ENCODE measurements at places on chromosomes 1 and 21. TPM values are rescaled to one million over a fixed set of nuclear protein-coding genes. Genes with fewer than 3 reads are reported as not detected.

DNA sequence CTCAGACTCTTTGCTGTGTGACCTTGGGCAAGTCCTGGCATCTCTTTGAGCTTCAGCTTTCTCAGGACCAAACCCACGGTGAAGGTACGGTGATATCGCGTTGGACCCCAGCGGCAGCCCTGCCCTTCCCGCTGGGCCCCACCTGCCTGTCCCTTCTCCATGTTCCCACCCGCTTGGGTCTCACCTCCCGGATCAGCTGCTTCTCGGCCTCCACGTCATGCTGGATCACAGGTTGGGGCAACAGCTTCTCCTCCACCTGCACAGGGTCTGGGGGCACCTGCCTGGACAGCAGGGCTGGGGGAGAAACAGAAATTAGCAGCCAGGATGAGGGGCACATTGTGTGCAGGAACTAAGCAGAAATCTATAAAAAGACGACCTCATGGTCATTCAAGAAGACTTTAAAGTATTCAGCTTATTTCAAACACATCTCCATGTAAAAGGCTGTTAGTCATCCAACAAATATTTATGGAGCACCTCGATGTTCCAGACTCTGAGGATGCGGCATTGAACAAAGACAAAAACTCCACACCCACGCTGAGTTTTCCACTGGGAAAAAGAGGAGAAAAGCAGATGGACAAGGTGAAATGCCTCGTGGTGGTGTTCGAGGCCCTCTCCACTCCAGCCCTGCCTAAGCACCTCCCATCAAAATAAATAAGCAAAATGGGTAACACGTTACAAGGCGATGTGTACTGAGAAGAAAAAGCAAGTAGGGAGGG, 19.5 kb downstream of the KIF17 start:
- H3K4me1 ChIP-seq = peaks cover 9% of the 10 kb centered on the region
- H3K27me3 ChIP-seq = no peaks in the 10 kb centered on the region
- DNase-seq = no peak
- H3K36me3 ChIP-seq = no peaks in the 10 kb centered on the region
- H3K4me3 ChIP-seq = no peak overlapping the region

GRCh38 chr1:6454856-6455751, 10.9 kb downstream of the TNFRSF25 start:
- H3K4me1 ChIP-seq = no peaks in the 10 kb centered on the region
- no peak overlapping the region for H3K27ac ChIP-seq
- no peak for DNase-seq

- peaks cover 29% of the 10 kb centered on the region for H3K4me1 ChIP-seq
- no peak overlapping the region for H3K27ac ChIP-seq
- DNase-seq = no peak
- no peak overlapping the region for H3K4me3 ChIP-seq
- no peaks in the 10 kb centered on the region for H3K27me3 ChIP-seq
These were observed 3.9 kb downstream of the RPS6KC1 start for GRCh38 chr1:213054733-213055591.

GRCh38 chr1:230265200-230266115, 160.7 kb downstream of the PGBD5 start:
- H3K4me3 ChIP-seq = no peak overlapping the region
- no peaks in the 10 kb centered on the region for H3K27me3 ChIP-seq
- DNase-seq = no peak
- H3K36me3 ChIP-seq = no peaks in the 10 kb centered on the region
- H3K27ac ChIP-seq = no peak overlapping the region
- H3K4me1 ChIP-seq = peaks cover 17% of the 10 kb centered on the region

- peak overlapping the region; percentile 53 for H3K27ac ChIP-seq
- H3K4me3 ChIP-seq = no peak overlapping the region
- DNase-seq = no peak
- no peaks in the 10 kb centered on the region for H3K36me3 ChIP-seq
These were observed 21.3 kb downstream of the GPSM2 start for GRCh38 chr1:108897865-108898720.

- DNase-seq = no peak
- H3K27ac ChIP-seq = no peak overlapping the region
- H3K4me3 ChIP-seq = no peak overlapping the region
- no peaks in the 10 kb centered on the region for H3K27me3 ChIP-seq
- peaks cover 17% of the 10 kb centered on the region for H3K4me1 ChIP-seq
These were observed 1.5 kb downstream of the NAXE start for GRCh38 chr1:156592910-156593660.

GPR52 gene
- total RNA-seq = 5.0 TPM

ACTL8 gene
- not detected for total RNA-seq

ATP1A4 gene
- total RNA-seq = 5.0 TPM

Measured in tibial nerve (tissue), 4 donors.